Stimulated activated CD8-positive, alpha-beta memory T cell treated with anti-CD3 and anti-CD28 coated beads, Interleukin-7, amount 100 ng/mL, for 1 hour (primary cell): ENCODE measurements at places on chromosomes 6 and 20.

DNA sequence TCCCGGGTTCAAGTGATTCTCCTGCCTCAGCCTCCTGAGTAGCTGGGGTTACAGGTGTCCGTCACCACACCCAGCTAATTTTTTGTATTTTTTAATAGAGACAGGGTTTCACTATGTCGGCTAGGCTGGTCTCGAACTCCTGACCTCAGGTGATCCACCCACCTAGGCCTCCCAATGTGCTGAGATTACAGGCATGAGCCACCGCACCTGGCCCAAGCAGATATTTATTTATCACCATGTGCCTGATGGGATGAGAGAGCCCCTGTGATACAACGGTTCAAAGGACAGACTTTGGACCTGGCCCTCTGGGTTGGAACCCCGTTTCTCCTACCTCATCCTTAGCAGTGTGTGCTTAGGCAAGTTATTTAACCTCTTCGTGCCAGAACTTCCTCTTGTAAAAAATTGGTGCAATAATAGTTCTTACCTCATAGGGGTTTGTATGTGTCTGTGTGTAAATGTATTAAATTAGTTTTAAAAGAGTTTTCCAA, 19.2 kb upstream of the STK38 start:
- DNase-seq: no peak

DNA sequence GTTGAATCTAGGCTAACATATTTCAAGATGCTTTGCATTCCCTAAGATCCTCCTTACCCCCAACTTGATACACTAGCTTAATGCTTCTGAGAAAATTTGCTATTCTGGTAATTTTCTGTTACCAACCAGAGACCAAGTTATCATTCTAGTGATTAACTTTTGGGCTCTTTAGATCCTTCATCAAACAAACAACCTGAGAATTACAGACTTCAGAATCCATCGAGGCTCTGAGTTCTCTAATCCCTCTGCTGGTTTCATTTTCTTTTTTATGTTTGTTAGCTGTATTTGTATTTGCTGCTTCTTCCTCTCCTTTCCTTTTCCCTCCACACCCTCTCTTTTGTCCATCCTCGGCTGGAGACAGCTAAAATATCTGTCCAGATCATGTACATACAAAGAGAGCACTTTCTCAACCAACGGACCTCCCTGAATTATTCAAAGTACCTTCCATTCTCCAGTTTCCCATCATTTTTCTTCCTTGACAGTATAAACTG, 98.7 kb upstream of the RIPOR2 start:
- DNase-seq: no peak

- no peak for DNase-seq
Observed at GRCh38 chr6:97863697-97864096, 580.7 kb upstream of the MMS22L start.

DNA sequence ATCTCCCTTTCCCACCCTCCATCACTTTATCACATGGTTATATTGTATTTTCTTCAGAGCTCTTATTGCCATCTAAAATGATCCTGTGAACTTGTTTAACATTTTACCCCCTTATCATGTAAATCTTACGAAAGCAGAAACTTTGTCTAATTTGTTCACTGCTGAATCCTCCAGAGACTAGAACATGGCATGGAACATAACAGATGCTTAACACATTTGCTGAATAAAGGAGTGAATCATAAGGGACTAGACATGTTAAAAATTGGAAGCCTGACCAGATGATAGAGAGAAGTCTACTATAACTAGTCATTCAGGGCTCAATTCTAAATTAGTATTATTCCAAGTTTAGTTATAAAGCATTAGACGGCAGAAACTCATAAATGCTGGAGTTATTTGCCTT, 73.3 kb downstream of the MAN1A1 start:
- no peak for DNase-seq

- DNase-seq: no peak
Observed at GRCh38 chr6:35396991-35397390, 54.6 kb downstream of the PPARD start.

DNA sequence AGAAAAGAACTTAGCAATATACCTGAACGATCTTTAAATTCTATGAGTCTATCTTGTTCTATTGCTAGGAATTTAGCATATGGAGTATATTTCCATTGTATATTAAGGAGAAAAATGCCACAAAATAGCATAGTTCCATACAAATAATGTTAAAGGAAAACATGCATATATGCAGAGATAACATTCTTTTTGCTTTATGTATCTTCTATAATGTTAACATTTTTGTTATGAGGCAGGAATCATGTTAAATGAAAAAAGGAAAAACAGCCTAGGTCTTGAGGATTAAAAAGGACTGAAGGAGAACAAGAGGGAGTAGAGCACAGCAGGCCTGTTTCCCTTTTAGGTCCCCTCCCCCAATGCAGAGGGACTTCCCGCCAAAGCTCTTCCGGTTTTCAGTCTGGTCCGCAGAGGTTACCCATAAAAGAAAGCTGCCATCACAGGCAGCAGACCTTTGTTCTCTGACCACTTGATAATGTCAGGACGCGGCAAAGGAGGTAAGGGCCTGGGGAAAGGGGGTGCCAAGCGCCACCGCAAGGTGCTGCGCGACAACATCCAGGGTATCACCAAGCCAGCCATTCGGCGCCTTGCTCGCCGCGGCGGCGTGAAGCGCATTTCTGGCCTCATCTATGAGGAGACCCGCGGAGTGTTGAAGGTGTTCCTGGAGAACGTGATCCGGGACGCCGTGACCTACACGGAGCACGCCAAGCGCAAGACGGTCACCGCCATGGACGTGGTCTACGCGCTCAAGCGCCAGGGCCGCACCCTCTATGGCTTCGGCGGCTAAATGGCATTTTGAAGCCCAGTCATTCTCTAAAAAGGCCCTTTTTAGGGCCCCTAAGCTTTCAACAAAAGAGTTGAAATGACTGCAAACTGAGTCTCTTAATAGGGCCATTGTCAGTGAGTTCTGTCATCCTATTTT, 108.4 kb upstream of the PRSS16 start:
- no peak for DNase-seq

- no peak for DNase-seq
Observed at GRCh38 chr6:2870046-2870636, 28.5 kb upstream of the SERPINB1 start.

DNA sequence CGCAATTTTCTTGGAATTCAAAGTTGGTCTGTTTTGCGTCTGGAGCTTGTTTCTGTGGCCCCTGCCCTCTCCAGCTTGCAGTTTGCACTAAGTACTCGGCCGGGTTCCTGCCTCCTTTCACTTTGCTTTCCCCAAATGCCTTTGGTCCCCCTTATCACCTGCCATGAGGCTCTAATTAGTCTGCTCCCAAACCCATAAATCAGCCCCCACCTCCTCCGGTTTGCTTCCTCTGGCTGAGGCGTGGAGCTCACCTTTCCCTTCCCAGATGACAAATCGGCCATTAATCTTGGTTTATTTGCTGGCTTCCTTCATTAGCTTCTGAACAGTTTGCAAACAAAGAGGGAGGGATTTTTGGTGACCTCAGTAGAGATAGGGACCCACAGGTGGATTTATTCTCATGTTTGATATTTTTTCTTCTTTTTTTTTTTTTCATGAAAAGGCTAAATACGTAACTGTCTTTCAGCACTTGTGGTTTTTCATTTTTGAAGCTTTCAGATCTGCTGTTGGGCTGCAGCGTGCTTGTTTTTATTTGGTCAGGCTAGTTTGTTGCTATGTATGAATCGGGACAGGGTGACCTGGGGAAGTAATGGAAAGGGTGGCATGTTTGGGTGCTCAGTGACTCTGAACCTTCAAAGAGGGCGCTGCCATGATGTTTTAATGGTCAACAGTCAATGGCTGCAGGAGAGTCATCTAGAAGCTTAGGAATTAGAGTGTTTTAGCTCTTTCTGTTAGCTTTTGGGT, 121.7 kb upstream of the JAG1 start:
- DNase-seq: no peak

DNA sequence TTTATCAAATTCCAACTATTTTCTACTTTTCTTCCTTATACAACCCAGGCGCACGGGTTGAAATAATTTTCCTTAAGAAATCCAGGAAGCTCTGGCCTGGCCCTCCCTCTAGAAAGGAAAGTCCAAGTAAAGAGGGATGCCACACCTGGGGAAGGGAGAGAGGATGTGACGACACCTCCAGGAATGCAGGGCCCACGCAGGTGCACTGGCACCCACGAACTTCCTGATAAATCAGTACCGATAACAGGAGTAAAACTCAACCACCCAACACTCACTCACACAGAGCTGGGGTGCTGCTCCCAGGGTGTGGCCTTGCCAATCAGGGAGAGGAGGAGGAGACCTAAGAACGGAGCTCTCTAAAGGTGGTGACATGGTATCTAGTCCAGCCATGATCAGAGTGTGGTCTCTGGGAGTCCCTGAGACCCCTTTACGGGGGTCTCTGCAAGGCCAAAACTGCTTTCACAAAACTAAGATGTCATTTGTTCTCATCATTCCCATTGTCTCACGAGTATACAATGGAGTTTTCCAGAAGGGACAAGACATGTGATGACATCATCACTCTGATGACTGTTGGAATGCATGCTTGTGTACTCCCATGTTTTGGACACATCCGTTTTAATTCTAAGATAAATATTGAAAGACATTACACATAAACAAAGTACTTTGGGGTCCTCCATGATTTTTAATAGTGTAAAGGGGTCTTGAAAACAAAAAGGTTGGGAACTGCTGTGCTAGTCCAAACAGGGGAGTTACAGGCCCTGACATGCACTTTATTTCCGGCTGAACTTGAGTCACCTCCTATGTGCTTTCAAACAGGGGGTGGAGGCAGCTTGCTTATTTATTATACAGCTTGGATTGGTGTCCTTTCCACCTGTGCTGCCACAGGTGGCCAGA, 2.2 kb upstream of the PARD6B start:
- no peak for DNase-seq

DNA sequence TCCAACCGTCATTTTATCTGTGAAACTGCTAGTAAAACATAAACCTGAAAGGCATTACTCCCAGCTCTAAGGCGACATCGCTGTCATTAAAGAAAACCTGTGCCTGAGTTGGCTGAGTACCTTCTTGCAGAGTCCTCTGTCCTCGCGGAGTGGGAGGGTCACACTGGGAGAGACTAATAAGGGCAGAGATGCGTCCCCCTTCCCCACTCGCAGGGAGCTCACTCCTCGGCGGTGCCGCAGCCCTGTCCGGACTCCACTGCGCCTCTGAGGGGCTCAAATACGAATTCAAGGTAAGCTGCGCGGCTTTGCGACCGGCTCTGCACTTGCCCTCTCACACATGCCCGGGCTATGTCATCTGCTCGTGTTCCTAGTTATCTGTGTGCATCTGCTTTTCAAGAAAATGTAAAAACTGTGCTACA, at the start of gene COL19A1:
TSS of gene COL19A1 (plus strand) at position 206 of the 419 bp plus-strand sequence. CDS start 13,012 bp downstream, outside the sequence.
- DNase-seq: no peak

DNA sequence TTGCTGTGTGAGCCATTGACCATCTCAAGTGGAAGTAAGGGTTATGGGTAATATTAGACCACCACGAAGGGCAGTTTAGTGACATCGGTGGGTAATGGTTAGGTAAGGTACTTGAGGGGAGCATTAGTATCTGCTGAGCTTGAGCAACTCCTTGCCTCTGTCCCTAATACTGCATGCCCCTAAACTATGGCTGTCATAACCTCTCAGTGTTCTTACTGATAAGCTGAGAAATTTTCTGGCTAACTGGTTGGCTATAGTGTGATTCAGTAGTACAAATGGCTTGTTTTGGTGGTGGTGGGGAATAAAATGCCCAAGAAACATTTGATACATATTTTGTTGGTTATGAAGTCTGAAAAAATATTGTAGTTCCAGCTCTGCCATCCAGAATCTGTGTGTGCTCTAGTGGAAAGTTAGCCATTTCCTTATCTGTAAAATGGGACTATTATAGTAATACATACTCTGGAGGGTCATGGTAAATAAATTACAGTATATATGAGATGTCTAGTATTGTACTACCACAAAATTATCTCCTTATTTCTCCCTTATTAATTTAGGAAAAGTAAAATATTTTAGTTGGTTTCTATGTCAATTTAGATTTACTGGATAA, 113.1 kb downstream of the NCOA3 start:
- no peak for DNase-seq

- DNase-seq: no peak
Observed at GRCh38 chr6:31285982-31286381, 14.1 kb upstream of the HLA-C start.

- no peak for DNase-seq
Observed at GRCh38 chr20:62700261-62700930, 8.2 kb upstream of the NTSR1 start.

- no peak for DNase-seq
Observed at GRCh38 chr20:51931371-51931781, 129.1 kb upstream of the SALL4 start.

DNA sequence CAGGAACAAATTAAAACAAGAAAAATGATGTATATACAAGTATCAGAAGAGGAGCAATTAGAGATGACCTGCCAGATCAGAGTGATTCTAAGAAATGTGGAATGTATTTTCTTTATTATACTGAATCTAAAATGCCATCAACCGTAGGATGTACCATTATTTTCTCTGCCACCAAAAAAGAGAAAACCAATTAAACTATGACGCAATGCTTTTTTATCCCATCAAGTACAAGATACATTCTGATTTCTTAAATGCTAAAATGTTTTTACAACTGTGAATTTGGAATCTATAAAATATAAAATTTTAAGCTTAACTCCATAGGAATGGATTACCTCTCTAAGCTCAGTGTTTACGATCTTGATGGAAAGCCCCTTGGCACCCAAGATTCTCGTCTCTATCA, 85.9 kb downstream of the PHACTR1 start:
- DNase-seq: no peak

GRCh38 chr20:57830515-57830895, 120.7 kb upstream of the PMEPA1 start:
- no peak for DNase-seq

- no peak for DNase-seq
Observed at GRCh38 chr6:156731396-156731795, 45.8 kb upstream of the ARID1B start.

DNA sequence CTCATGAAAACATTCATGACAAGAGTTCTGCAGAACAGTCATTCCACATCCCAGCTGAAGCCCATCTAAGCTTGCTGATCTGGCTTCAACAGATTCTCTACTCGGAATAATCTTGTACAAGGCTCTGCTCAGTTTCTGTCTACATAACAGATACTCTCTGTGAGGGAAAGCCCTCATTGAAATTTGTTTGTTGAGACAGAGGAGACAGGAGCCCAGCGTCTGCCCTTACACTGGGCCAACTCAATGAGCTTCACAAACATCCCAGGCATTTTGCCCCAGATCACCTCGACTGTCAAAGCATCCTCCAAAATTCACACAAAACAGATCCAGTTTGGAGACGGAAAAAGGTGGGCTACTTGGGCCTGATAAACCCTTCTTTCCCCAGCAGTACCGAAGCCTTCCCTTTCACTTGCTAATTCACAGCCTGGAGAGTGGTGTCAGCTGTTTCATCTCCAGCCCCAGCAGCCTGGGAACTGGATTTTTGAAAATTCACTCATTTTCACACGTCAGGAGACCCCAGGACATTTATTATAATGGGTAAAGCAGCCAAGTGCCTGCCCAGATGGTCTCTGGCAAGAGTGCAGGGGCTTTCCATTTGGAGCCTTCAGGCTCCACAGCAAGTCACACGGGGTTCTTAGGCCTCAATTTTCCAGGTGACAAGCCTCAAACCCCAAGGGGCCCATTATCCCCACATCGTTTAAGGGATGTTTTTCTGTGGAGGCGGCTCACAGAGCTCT, 7.3 kb downstream of the CCDC167 start:
- DNase-seq: no peak
